HEK293T (cell line): ENCODE measurements at places on chromosomes 12 and 14.

GRCh38 chr14:75640876-75641275 is 19.8 kb downstream of the ERG28 start:
- DNase-seq: no peak

GRCh38 chr12:62267480-62267879 is 7.3 kb downstream of the USP15 start:
- no peak for DNase-seq

DNA sequence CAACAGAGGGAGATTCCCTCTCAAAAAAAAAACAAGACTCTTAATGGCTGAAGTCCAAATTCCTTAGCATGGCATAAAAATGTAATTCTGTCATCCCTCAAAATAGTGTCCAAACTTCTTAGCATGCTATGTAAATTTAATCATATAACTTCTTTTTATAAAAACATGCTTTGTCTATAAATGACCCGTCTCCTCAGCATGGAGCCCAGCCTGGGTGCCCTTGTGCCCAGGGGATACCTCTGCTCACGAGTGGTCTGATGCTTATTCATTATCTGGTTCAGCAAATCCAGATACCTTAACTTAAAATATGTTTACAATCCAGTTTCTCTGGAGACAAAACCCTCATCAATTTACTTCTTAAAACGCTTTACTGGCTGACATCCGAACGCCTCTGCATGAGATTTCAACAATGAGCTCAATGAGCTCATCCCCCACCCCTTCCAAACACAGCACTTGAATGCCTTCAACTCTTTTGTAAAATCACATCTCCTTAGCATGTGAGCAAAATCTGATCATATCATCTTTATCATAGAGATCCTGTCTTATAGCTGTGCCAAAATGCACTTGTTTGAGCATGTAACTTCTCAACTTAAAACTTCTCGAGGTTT is 15.7 kb downstream of the RTL1 start:
- no peak for DNase-seq

GRCh38 chr12:31589598-31589903 is 1.4 kb downstream of the DENND5B start:
- DNase-seq: no peak

DNA sequence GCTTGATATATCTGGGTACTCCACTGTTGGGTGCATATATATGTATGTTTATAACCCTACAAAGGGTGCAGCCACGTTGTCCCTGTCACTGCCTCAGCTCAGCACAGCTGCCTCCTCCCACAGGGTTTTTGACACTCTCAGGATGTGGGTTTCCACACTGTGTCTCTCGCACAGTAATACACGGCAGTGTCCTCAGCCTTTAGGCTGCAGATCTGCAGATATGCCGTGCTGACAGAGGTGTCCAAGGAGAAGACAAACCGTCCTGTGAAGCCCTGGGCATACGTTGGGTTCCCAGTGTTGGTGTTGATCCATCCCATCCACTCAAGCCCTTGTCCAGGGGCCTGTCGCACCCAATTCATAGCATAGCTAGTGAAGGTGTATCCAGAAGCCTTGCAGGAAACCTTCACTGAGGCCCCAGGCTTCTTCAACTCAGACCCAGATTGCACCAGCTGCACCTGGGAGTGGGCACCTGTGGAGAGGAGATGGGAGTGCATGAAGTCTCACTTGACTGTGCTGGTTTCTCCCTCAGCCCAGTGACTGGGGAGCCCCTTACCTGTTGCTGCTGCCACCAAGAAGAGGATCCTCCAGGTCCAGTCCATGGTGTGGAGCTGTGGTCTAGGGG is 498.7 kb downstream of the TMEM121 start:
- DNase-seq: no peak

GRCh38 chr14:44462381-44462780 is 44.7 kb downstream of the FSCB start:
- DNase-seq: no peak

- no peak for DNase-seq
Observed at GRCh38 chr14:95424529-95424928, 91.9 kb downstream of the SYNE3 start.

DNA sequence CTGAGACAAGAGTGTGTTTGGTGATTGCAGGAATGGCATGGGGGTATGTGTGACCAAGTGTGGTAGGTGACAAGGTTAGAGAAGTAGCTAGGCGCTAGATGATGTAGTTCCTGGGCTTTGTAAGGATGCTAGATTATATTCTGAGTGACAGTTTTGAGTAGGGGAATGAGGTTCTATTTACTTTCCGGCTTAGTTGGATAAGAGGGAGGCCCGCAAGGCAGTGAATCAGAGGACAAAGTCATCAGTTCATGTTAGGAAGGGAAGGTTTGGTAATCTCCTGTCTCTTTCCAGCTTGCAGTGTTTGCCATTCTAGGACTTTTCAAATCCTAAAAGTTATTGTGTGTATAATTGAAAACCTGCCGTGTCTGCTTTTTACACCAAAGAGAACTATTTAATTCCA is 45.0 kb downstream of the CFAP54 start:
- DNase-seq: no peak

- no peak for DNase-seq
Observed at GRCh38 chr14:92679246-92679645, 69.2 kb downstream of the LGMN start.

GRCh38 chr12:68455691-68456345 is 123.7 kb upstream of the MDM1 start:
- DNase-seq: no peak

DNA sequence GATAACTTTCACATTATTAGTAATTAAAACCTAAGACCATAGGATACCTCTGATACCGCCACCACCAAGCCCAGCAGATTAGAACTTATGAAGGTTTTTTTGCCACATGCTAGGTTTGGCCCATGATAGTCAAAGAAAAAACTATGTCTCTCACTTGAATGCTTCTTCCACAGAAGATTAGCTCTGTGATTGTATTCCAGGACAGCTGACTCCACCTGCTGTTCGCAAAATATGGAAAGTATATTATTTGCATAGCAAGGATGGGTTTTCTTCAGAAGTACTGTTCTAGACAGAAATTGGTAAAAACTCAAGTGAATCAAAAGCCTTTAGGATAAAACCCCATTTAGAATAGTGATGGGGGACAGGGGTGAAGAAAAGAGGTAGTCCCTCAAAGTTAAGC is 42.2 kb downstream of the PPFIBP1 start:
- DNase-seq: no peak

DNA sequence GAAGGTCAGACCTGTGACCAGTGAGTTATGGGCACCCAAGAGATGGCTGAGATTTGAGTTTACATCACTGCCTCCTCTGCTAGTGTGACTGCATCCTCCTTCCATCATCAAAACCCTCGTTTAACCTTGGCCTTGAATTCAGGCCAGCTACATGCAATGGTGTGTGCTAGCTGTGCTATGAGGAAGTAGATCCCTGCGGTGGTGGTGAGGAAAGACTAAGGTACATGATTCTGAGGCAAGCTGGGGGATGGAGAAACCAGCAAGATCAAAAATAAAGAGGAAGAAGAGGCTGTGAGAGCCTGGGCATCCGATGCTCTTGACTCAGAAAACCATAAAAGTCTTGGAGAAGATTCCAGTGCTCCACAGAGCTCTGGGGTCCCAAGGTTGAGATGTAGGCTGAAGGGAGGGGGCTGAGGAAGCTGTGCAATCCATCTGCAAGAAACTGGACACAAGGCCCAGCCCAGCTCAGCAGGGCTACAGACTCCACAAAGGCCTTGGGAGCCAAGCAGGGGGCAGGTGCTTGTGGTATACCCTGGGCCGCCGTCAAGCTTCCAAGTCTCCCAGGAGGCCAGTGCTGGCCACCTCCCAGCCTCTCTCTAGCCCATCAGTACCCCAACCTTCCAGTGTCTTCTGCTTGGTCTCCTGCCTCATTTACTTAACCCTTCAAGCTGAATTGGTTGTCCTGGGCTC is 774.8 kb downstream of the VRK1 start:
- DNase-seq: no peak

DNA sequence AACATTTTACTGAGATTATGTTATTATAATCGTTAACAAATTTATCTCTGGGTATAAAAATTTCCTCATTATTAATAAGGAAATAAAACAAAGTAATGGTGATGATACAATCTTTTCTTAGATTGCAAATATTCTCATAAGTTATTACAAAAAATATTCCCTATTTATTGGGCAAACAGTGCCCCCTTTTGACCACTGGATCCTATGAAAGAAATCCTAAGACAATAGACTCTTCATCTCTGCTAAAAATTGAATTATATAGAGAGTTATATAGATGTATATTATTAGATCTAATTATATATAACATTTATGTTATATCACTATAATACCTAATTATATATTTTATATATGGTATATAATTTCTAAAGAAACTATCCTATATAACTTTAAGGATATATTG is 94.2 kb upstream of the FGD4 start:
- no peak for DNase-seq

GRCh38 chr14:52377940-52378339 is 63.8 kb downstream of the PTGER2 start:
- no peak for DNase-seq

DNA sequence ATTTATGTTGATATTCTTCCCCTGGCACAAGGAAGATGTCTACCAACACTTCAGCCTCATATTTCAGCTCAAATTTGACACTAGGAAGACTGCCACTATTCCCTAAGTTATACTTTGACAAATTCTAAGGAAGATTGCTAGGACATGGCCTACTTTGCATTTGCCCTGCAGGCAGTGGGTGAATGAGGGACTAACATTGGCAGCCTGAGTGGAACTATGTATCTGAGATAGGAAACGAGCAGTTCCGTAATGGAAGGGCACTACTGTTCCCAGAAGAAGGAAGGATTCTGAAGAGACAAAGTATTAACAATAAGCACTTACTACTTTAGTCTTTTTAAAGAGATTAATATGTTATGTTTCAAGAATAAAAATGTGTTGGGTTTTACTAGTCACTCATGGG is 115.1 kb downstream of the SLC16A7 start:
- DNase-seq: no peak

GRCh38 chr12:57985685-57986084 is 44.3 kb downstream of the ATP23 start:
- no peak for DNase-seq

DNA sequence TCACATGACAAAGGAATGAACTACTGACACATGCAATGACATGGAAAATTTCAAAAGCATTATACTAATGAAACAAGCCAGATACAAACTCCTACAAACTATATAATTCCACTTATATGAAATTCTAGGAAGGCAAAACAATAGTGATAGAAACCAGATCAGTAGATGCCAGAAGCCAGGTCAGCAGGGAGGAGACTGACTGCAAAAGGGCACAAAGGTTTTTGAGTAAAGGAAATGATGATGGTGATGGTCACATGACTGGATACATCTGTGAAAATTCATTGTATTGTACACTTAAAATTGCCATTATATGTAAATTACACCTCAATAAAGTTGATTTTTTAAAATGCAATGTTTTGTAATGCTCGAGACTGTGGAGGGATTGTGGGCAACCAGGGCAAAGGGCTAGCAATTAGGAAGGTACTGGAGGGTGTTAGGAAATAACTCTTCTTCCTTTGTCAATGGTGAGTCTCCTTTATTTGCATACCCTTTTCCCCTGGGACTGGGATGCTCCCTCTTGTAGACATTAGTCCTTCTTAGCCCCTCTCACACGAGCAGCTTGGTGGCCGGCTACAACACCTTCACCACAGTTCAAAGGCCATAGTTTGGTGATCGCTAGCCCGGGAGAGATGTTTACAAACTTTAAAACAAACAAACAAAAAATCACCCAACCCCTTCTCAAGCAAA is 6.7 kb upstream of the PRPF40B start:
- DNase-seq: no peak

DNA sequence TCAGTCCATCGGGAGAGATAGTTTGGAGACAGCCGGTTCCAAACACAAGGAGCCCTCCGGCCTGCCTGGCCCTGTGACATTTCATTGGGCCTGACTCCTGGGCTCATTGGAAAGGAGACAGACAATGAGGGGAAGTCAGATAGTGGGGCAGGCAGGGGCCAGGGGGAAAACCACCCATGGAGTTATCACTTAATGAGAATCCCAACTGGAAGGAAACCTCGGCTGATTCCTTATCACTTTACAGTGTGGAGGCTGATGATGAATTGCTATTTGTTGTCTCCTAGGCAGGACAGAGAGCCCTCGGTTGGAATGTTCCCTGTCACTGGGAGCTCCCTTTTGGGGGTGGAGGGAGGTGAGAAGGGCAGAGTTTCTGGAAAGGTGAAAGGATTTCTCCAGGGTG is 44.4 kb downstream of the TBX5 start:
- DNase-seq: no peak

DNA sequence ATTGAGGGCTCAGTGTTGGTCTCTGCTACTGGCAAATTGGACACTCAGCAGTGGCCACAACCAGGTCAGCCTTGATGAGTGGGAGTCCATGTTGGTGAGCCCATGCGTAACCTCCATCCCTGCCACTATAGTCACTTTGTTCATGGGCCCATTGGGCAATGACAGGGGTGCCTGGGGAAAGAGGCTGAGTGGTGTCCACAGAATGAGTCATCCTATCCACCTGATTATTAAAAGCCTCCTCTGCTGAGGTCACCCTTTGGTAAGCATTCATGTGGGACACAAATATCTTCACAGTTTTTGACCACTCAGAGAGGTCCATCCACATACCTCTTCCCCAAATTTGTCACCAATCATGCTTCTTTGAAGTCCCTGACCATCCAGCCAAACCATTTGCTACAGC is 50.0 kb downstream of the FIGNL2 start:
- no peak for DNase-seq
